Bronchus fibroblast of lung (primary cell): ENCODE measurements at places on chromosomes 5 and 9. TPM values are rescaled to one million over a fixed set of nuclear protein-coding genes. Genes with fewer than 3 reads are reported as not detected.

The SLC1A3 gene
- 2.2 and 2.7 TPM in 2 replicates for total RNA-seq

The SLC46A2 gene
- not detected in 2 replicates for total RNA-seq

The PGM5 gene
- total RNA-seq = 0.34 and 1.0 TPM in 2 replicates

The NUDT2 gene
- 62.0 and 66.4 TPM in 2 replicates for total RNA-seq

The FOXD4L6 gene
- total RNA-seq = under 0.01 TPM in 1 of 2 replicates, not detected in the other

The SLC31A1 gene
- 14.5 and 15.2 TPM in 2 replicates for total RNA-seq

The ANKRD18A gene
- total RNA-seq = under 0.01 TPM in 2 replicates

The IFNA21 gene
- not detected in 2 replicates for total RNA-seq

The RPL35 gene
- 3,713 and 4,137 TPM in 2 replicates for total RNA-seq

The SOHLH1 gene
- not detected in 2 replicates for total RNA-seq

The SLC36A2 gene
- not detected in 2 replicates for total RNA-seq

The PCDHGA4 gene
- 1.0 and 1.3 TPM in 2 replicates for total RNA-seq

The TPPP gene
- under 0.01 and 0.17 TPM in 2 replicates for total RNA-seq

The UNC13B gene
- total RNA-seq = 11.1 and 11.3 TPM in 2 replicates

The C9 gene
- not detected in 2 replicates for total RNA-seq

The TMEFF1 gene
- 1.3 and 1.5 TPM in 2 replicates for total RNA-seq
